ENCODE measurements at places on chromosomes 5 and 9. TPM values are rescaled to one million over a fixed set of nuclear protein-coding genes. Genes with fewer than 3 reads are reported as not detected.

DNA sequence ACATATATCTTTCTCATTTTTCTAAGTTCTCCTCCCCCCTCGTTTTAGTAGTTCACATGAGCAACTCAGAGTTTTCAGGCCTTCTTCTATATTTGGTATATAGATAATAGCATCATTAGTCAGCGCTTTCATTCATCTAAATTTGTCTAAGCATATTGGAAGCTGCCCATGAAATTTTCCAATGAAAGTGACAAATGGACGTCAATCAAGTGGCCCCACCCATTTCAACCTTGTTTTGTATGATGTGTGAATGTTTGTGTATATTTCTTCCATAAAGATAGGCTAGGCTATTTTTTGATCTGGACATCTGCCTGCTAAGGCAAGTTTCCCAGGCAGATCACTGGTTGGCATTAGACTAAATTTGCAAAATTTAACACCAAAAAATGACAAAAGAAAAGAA lies 104.0 kb upstream of the SSBP2 start:
- no peak for DNase-seq

GRCh38 chr9:79617395-79617794 lies 45.6 kb downstream of the TLE4 start:
- peak; percentile 76 for DNase-seq

DNA sequence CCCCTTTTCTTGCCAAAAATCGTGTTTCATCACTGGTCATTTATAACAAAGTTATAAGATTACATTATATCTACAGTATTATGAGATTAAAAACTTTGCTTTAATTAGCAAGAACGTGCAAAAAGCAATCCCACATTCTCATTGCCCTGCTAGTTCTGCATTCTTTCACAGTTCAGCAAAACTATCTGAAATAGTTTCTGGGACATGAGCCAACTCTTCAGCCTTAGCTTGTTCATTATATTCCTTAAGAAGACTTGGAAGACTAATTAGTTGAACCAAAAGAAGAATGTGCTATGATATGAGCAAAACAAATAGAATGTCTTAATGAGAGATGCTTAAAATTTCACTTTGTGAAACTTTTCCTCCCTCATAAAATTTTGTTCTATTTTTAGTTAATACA lies 76.7 kb downstream of the ITGA1 start:
- peak; percentile 73 for DNase-seq

- no peak for DNase-seq
Measured at GRCh38 chr9:88460587-88461332, 72.5 kb downstream of the SPIN1 start.

DNA sequence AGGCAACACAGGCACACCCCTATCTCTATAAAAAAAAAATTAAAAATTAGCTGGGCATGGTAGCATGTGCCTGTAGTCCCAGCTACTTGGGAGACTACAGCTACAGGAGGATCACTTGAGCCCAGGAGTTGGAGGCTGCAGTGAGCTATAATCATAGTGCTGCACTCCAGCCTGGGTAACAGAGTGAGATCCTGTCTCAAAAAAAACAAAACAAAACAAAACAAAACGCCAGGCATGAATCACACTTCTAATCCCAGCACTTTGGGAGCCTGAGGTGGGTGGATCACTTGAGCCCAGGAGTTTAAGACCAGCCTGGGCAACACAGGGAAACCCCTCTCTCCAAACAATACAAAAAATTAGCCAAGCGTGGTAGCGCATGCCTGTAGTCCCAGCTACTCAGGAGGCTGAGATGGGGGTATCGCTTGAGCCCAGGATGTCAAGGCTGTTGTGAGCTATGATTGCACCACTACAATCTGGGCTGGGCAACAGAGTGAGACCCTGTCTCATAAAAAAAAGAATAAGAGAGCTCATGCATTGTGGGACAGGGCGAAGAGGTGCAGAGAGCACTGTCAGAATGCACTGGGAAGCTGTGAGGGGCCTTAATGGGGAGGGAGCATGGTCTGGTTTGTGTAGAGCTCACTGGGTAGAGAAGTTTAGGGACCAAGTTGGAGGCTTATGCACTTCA lies 8.4 kb upstream of the SAP30L start:
- DNase-seq = no peak

ZDHHC11 gene
- polyA plus RNA-seq = 13.2 TPM

PCDHGA9 gene
- 4.4 TPM for polyA plus RNA-seq

DNA sequence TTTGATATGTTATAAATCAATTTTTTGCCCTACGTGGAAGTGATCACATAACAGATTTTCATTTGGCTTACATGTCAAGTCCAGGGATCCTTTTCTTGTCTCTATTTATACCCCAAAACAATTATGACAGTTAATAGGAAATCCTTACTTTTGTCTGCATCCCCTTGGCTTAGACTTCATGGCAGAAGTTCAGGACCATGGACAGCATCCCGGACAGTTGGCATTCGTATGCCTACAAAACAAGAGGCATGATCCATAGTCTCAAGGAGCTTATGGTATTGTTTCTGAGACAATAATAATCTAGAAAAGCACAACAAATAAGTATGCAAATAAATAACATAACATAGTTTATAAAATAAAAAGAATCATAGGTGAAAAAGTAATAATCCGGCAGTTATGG lies 214.3 kb upstream of the GRIA1 start:
- DNase-seq = peak; percentile 38

TNC gene
- polyA plus RNA-seq = 47.0 TPM

- DNase-seq = no peak
Measured at GRCh38 chr5:157294407-157295091, 28.6 kb downstream of the CYFIP2 start.

DNA sequence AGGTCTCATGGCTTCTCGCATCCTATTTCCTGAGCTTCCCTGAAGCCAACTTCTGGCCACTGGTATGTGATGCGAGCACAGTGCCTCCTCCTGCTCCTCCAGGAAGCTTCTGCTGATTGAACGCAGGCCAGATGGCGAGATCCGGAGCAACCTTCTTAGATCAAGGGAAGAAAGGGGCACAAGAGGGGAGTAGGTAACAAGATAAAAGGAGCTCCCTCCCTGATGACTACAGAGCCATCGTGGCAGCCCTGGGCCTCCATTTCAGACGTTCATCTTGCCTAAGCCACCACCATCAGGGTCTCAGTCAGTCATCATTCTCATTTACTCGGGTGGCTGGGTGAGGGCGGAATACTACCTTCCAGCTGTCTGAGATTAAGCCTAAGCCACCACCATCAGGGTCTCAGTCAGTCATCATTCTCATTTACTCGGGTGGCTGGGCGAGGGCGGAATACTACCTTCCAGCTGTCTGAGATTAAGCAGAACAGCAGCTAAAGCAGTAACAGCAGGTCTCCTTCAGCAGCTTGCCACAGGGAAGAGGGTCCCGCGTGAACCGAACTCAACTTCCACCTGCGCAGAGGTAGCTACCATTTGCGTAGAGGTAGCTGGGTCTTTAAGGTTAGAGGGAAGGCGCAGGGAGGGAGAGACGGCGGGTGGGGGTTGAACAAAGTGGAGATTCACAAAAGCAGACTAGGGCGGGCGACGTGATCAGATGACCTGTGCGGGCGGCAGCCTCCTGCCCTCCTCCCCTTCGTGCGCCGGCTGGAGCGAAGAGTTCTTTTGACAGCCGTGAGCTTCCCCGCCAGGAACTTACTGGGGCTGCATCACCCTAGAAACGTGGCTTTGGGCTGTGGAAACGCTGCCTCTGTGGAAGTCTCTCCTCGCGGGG lies 27.9 kb upstream of the MGAT1 start:
- peak; percentile 59 for DNase-seq

DNA sequence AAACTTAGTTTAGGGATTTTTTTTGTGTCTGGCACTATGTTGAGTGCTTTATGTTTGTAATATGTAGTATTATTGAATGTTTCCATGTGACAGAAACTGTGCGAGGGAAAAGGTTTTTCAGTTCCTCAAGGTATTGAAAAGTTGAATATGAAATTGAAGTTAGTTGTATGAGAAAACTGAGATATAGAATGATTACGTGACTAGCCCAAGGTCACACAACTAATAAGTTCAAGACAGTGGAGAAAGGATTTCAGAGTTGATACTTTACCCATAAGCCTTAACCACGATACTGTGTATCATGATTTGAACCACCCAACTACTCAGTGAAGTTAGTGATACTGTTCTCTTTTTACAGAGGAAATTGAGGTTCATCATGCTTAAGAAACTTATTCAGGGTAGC lies 5.7 kb downstream of the NIPBL start:
- no peak for DNase-seq

DNA sequence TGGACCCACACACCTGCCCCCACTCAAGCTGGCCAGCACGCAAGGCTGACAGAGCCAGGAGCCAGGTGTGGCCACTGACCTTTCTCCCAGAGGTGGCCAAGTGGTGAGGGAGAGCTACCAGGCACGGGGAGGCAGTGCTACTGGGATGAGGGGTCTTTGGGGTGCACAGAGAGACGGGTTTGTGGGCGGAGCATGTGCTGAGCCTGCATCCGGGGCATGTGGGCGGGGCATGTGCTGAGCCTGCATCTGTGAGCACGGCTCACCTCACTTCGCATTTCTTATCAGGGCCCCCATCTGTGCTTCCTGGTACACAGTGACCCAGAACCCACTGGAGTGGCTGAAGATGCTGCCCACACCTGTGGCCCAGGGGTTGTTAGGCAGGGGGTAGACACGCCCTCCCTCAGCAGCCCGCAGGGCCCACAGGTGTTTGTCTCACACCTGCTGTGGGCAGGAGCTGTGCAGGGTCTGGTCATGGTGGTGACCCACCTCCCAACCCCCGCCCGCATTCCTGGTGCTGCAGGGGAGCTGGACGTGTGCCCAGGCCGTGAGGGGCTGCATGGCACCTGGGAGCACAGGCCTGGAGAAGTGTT lies 21.5 kb downstream of the CCDC187 start:
- DNase-seq = no peak

- no peak for DNase-seq
Measured at GRCh38 chr5:1251678-1252580, 26.7 kb downstream of the SLC6A18 start.

F2R gene
- polyA plus RNA-seq = 21.0 TPM

GRCh38 chr9:136012651-136013050 lies 51.5 kb upstream of the UBAC1 start:
- peak; percentile 68 for DNase-seq

IRX2 gene
- polyA plus RNA-seq = 2.3 TPM

- peak; percentile 79 for DNase-seq
Measured at GRCh38 chr9:18472841-18473251, 1.1 kb upstream of the ADAMTSL1 start.

GRCh38 chr9:74309654-74310053 lies 187.5 kb upstream of the RORB start:
- no peak for DNase-seq

GRCh38 chr9:72012646-72013045 lies 47.8 kb downstream of the C9orf57 start:
- no peak for DNase-seq

GRCh38 chr9:83956086-83956435 lies 24.0 kb downstream of the HNRNPK start:
- peak; percentile 51 for DNase-seq

GRCh38 chr5:10366310-10367272 lies 13.1 kb downstream of the MARCHF6 start:
- DNase-seq = peak; percentile 38

GRCh38 chr5:38157024-38157423 lies 101.3 kb upstream of the EGFLAM start:
- no peak for DNase-seq

PCDHGA12 gene
- polyA plus RNA-seq = 2.2 TPM

GRCh38 chr9:136284311-136284710 lies 19.6 kb downstream of the CCDC187 start:
- DNase-seq = no peak

CATSPER3 gene
- 0.58 TPM for polyA plus RNA-seq

ADGRV1 gene
- 0.69 TPM for polyA plus RNA-seq

ABO gene
- 2.0 TPM for polyA plus RNA-seq

DNA sequence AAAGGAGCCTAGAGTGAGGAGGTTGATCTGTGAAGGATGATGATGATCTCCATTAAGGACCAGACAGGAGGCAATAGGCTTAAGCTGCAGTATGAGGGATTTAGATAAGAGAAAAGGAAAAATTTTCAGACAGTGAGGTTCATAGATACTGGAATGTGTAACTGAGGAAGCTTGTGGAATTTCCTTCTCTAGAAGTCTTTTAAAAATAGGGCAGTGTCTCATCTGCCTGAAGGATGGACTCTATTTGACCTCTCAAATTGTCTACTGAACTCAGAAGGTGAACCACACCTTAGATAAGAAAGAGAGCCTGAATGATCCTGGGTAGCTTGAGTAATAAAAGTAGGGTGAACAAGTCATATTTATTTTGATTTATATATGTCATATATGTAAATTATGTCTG lies 148.2 kb upstream of the CDKN2B start:
- no peak for DNase-seq

All from muscle of leg (tissue), 16 donors.